ENCODE measurements at places on chromosomes 5 and 9. TPM values are rescaled to one million over a fixed set of nuclear protein-coding genes. Genes with fewer than 3 reads are reported as not detected.

DNA sequence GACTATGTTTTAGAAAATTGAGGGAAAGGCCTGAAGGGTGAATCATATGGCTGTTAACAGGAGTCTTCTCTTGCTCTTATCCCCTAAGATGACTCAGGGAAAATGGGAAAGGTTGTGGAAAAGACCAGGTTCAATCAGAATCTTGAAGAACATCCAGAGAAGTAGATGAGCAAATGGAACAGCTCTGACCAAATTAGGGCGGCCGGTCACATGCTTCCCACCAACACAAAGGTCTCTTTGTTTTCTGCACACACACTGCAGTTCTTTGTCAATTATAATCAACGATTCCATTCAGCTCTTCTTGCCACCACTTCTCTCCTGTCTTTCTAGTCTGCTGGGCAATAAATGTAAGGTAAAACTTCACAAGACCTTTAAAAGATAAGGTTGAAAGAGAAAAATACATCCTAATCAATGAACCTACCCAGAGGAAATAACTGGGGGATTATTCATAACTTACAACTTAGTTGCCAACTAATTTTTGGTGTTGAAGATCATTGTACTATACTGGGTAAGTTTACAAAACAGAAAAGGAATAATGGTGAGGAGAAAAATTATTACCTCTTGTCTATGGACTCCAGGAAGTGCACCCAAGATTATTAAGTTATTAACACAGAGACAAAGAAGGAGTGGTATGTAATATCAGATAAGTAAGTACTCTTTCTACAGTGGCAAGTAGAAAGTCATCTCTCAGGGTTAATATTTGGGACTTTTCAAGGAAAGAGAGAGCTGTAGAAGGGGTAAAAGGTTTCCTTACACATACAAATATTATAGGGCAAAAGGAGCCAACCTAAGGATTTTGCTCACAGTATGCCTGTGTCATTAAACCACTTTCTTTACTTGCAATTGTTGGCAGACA, 441.9 kb upstream of the PIK3R1 start:
- DNase-seq = peak; percentile 72

- DNase-seq = no peak
These were observed 108.4 kb downstream of the ENTREP1 start for GRCh38 chr9:69433392-69433791.

DNA sequence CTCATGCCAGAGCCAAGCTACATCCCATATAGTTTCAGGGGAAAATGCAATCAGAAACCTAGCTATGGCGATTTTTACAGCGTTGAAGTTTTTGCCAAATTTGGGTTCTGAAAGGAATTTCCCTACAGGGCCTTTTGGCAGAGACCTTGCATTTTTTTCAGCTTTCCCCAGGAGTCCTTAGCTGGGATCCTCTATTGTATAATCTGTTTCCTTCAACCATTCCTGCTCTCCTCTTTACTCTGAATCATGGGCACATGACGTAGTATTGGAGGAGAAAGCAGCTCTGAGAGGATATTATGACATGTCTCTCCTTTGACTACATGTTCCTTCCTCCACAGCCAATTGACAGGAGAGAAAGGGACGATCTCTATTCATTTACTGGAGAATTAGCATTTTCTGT, 118.5 kb upstream of the ERCC6L2 start:
- DNase-seq = peak; percentile 26

- no peak for DNase-seq
These were observed 8.7 kb upstream of the CORO2A start for GRCh38 chr9:98201102-98201501.

GRCh38 chr9:109477258-109478050, 20.7 kb downstream of the PTPN3 start:
- DNase-seq = no peak

DNA sequence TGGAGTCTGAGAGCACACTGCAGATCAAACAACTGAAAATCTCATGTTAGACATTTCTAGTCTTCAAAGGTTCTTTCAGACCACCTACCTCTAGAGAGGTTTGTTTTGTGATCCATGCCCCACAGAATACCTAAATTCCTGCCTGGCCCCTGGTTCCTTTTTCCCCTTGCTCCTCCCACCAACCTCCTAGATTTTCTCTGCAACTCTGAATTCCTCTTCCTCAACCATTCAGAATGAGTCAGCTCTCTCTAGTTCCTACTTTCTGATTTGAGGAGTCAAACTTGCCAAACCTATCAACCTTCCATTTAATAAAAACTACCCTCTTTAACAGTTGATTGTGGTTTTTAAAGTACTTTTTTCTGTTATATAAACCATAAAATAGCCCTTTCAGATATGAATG, 83.2 kb upstream of the ZNF462 start:
- no peak for DNase-seq

DNA sequence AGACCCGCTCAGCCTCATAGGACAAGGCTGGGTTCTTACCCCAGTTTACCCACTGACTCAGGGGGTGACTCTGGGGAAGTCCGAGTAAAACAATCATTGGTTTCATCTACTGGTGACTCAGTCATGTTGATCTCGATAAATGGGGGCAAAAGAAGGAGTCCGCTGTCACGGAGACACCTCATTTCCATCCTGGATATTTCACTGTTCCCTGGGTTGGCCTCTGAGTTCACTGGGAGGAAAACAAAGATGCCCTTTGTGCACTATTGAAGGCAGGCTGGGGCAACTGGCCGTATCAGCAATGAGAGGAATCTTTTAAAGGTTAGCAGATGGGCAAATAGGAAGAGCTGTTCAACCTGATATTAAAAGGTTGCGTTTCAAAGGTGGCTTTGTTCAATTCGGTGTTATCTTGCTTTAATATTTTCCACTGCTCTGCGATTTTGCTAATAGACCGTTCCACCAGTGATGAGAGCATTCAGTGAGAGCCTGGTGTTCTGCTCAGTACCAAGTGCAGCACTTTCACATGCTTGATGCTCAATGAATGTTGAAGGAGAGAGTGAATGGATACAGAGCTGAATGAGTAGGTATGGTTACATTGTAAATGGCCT, 110.2 kb upstream of the EGFLAM start:
- no peak for DNase-seq

GRCh38 chr5:124783285-124783684, 36.8 kb upstream of the ZNF608 start:
- DNase-seq = no peak

DNA sequence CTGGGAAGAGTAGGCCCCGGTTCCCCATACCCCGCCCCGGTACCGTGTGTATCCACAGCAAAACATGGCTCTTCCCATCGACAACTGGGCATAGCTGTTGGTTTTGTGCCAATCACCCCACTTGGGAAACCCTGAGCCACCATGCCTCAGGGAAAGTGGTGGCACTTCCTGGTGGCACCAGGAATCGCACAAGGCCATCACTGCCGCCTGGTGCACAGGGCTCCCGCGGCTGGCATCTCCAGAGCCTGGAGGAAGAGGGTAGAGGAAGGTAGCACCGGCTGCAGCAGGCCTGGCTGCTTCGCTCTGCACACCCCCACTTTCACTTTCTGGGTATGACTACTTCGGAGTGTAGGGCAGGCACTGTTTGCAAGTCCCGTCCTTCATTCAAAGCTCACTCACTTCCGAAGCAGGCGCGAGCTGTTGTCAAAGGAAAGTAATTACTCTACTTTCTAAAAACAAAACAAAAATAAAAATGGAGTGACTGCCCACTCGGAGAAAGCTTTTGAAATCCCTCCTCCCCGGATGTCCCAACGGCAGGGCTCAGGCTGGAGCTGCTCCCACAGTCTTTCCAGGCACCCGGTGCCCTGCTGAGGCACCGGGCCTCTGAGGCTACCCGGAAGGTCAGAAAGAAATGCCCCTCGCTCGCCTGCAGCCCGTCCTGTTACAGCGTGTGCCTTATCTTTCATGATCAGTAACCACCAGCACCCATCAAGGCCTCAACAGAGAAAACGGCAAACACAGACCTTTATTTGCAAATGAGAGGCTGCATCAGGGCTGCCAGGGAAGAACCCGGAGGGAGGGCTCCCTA, 2.0 kb downstream of the BRD3 start:
- DNase-seq = peak; percentile 52

GRCh38 chr9:76502746-76503145, 43.8 kb downstream of the GCNT1 start:
- no peak for DNase-seq

- no peak for DNase-seq
These were observed 21.0 kb downstream of the MACROH2A1 start for GRCh38 chr5:135377751-135378680.

GRCh38 chr9:83622939-83623678, at the start of gene IDNK:
Gene IDNK, plus strand, starts transcription at chr9:83623143. Its CDS starts 29 bp downstream, at chr9:83623172.
- DNase-seq = no peak

DNA sequence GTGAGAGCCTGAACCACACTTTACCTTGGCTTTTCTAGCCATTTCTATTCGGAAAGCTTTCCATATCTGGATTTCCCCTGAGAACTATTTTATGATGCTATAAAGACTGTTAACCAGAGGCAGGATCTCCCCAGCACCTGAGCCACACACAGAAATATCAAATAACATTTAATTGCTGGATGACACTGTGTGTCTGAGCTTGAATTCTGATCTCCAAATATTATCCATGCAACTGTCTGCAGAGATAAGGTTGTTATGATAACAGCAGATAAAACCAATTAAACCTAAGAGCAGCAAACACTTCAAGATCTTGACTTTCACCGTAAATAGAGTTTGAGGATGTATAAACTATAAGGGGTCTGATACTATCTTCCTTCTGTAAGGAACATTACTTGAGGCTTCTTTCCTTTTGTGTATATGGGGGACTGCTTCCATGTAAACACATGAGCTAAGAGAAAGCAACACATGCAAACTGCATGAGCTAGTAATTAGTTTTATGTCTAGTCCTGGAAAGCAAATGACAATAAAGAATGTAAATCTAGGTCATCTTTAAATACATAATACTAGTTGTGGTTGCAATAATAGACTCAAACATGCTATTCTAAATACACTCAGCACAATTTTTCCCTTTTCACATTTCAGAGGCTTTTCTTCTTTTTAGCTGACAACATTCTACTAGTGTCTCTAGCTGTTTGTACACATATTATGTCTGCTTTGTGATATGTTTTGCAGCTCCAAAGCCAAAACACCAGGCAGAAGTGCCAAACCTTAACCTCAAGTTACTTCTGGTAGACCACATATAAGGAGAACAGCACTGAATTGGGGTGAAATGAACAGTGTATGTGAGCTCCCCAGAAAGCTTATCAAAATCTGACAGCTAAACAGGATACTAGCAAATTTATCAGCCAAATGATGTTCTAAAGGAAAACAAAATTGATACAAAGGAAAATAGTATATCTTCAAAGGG, 136.5 kb downstream of the EFNA5 start:
- DNase-seq = no peak

DNA sequence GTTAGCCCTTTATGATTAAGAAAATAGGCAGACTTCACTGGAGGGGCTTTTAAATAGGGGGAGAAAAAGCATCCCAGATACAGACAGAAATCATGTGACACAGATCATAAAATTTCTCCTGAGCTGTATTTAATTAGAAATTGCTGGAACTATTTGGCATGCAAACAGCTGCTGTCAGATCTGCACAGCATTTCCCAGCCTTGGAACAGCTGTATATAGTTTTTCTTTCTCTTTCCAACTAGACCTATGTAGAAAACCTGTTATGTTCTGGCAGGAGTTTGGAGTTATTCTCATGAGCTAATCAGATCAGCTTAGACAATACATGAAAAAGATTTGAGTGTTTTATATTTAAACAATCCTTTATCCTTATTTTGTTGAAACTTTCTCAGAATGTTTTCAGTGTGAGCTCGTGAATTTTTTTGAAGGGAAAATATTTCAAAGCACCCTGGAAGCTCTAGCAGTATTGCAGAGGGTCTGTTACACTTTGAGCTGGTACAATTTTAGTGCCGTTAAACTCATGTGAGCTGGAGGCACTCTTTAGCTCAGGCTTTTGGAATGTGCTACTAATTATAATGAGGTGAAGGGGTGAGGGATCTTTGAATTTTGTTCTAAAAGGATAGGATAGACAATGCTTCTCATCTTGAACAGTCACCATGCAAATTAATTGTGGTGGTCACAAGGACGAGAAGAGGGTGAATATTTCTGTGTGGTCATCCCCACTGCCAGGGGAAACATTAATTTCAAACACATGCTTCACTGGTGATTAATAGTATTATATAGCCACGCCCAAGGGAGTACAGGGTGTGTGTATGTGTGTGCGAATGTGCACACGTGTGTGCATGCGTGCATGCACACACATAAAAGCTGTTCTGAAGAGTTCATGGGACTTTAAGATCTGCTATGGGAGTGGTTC, 239.4 kb upstream of the FBXL7 start:
- DNase-seq = no peak

- no peak for DNase-seq
These were observed 987.0 kb downstream of the NR2F1-AS1 start for GRCh38 chr5:92594031-92594430.

- no peak for DNase-seq
These were observed 53.1 kb downstream of the TSPAN17 start for GRCh38 chr5:176700239-176700847.

GRCh38 chr9:110278080-110278707, 21.9 kb upstream of the TXN start:
- no peak for DNase-seq

DNA sequence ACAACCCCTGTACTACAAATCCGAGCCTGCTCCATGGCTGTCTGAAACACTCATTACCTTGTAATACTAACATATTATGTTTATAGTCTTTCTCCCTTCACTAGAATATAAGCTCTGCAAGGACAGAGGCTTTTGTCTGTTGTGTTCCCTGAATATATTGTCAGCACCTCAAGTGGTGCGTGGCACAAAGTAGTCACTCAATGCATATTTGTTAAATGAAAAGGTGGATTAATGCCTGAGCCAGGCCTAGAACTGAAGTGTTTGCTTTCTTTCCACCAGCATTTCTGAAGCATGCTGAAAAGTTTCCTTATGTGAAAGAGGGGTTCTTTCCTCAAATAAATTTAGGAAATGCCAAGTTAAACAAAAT, 36.3 kb downstream of the ELL2 start:
- DNase-seq = no peak

GRCh38 chr5:32275396-32275741, 37.4 kb downstream of the MTMR12 start:
- DNase-seq = no peak

- no peak for DNase-seq
These were observed 120.2 kb downstream of the EGFLAM start for GRCh38 chr5:38378579-38378978.

DNA sequence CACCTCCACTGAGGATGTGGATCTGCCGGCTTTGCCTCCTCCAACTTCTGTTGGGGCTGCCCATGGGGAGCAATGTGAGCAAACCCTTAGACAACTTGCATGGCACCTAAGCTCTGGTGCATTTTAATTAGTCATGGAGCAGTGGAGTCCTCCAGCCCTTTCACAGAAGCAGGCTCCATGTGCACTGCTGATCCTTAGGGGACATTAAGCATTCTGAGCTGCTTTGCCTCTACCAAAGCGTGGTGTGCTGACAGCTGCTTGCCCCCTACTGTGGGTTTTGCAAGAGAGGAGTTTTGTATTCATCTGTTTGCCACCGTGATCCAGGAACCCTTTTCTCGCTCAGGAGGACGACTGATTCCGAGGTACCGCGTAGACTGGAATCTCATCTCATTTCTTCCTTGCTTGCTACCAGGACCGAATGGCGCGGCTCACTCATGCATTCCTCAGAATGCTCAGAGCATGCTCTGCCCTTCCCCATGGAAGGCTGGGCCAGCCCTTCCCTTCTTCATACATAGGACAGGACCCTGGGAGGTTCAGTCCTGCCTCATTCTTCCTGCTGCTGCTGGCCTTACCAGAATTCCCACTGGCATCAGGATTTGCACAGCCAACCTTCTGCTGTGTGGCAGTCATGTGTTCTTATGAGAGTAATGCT, 432.5 kb downstream of the GADD45G start:
- DNase-seq = no peak

GRCh38 chr5:75513841-75514240, 2.1 kb downstream of the POLK start:
- no peak for DNase-seq

FBP1 gene
- 7.4 TPM for total RNA-seq

PCDHGC3 gene
- 29.6 TPM for total RNA-seq

PCDHGC5 gene
- total RNA-seq = 3.5 TPM

ZNF462 gene
- 9.0 TPM for total RNA-seq

SERF1B gene
- total RNA-seq = 41.9 TPM
